Kidney (tissue), 22 donors: ENCODE measurements at places on chromosomes 2 and 18. TPM values are rescaled to one million over a fixed set of nuclear protein-coding genes. Genes with fewer than 3 reads are reported as not detected.
A peak's percentile ranks its signal among the peaks of the same experiment; 100 is the strongest.

The CEP76 gene
- total RNA-seq, result 5.3 TPM

The GRP gene
- total RNA-seq, result not detected

The LRPPRC gene
- 66.2 TPM for total RNA-seq

The SLC20A1 gene
- 46.2 TPM for total RNA-seq

The SCYGR4 gene
- total RNA-seq, result not detected

The TRIB2 gene
- 69.2 TPM for total RNA-seq

The FN1 gene
- total RNA-seq, result 289 TPM

The RIT2 gene
- total RNA-seq, result not detected

DNA sequence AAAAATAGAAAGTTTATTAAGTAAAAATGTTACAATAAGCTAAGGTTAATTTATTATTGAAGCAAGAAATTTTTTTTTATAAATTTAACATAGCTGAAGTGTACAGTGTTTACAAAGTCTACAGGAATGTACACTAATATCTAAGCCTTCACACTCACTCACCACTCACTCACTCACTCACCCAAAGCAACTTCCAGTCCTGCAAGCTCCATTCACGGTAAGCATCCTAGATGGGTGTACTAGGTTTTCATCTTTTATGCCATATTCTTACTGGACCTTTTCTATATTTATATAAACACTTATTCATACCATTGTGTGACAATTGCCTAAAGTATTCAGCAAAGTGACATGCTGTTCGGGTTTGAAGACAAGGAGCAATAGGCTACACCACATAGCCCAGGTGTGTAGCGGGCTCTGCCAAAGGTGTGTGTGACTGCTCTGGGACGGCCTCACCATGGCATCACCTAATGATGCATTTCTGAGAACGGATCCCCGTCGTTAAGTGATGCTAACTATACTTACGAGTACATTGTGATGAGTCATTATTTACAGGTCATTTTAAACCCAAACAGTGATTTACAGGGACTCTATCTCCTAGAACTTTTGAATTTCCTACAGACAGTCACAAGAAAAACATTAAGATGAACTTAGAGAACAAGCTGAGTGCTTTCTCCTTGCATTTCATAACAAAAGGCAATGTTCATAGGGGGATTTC, 76.3 kb upstream of the ID2 start:
- H3K36me3 ChIP-seq, result no peaks in the 10 kb centered on the region
- H3K27ac ChIP-seq, result no peak overlapping the region
- no peak for DNase-seq

GRCh38 chr2:63837036-63837594, 4.6 kb upstream of the UGP2 start:
- peaks cover 3% of the 10 kb centered on the region for H3K4me1 ChIP-seq
- no peak overlapping the region for H3K27ac ChIP-seq
- DNase-seq, result no peak
- H3K27me3 ChIP-seq, result no peaks in the 10 kb centered on the region
- no peaks in the 10 kb centered on the region for H3K36me3 ChIP-seq

GRCh38 chr2:10635430-10635829, 54.3 kb downstream of the NOL10 start:
- H3K4me3 ChIP-seq, result no peak overlapping the region
- no peak for DNase-seq
- no peaks in the 10 kb centered on the region for H3K27me3 ChIP-seq
- H3K27ac ChIP-seq, result no peak overlapping the region
- H3K4me1 ChIP-seq, result no peaks in the 10 kb centered on the region
- H3K36me3 ChIP-seq, result peaks cover 3% of the 10 kb centered on the region

- DNase-seq, result no peak
- H3K27me3 ChIP-seq, result no peaks in the 10 kb centered on the region
- H3K4me3 ChIP-seq, result no peak overlapping the region
- no peaks in the 10 kb centered on the region for H3K4me1 ChIP-seq
- no peak overlapping the region for H3K27ac ChIP-seq
Observed at GRCh38 chr2:64679673-64680425, 26.1 kb upstream of the SERTAD2 start.

DNA sequence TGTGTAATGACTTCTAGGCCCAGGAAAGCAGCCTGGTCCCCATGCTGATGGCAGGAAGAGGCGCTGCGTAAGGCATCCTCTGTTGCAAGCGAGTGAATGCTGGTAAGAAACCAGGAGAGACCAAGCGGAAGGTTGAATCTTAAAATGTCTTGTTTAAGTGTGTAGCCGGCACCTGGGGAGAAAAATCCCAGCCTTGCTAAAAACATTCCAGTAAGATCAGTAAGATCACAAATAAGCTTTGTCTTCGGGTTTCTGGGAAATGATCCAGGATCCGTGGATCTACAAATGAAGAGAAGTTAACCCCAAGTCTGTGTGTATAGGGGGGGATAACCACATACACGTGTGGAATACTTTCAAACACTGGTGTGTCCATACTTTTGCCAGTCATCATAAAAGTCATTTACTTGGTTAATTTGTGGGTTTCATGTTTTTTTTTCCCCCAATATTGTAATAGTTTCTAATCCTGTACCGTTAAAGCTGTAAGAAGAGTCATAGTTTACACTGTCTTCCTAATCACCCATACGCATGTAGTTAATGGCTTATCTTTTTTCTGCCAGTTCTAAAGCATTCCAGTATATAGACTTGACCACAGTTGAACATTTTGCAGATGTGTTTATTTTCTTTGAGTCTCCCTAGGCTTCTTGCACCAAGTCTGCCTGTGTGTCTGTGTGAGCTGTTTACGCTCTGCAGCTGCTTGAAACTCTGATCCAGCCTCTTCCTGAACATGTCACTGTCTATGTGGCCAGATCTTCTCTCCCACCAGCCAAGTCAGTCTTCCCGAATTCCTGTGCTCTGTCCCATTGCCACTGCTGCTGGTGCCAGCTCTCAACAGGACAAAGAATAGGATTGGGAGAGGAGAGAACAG, 135.9 kb upstream of the ARL4C start:
- H3K27ac ChIP-seq, result peak overlapping the region; percentile 41
- H3K4me3 ChIP-seq, result no peak overlapping the region
- DNase-seq, result no peak

GRCh38 chr2:157777427-157777826, 98.7 kb downstream of the ACVR1 start:
- DNase-seq, result peak; percentile 50
- H3K4me1 ChIP-seq, result no peaks in the 10 kb centered on the region
- no peak overlapping the region for H3K27ac ChIP-seq
- no peaks in the 10 kb centered on the region for H3K27me3 ChIP-seq
- peaks cover 3% of the 10 kb centered on the region for H3K36me3 ChIP-seq

DNA sequence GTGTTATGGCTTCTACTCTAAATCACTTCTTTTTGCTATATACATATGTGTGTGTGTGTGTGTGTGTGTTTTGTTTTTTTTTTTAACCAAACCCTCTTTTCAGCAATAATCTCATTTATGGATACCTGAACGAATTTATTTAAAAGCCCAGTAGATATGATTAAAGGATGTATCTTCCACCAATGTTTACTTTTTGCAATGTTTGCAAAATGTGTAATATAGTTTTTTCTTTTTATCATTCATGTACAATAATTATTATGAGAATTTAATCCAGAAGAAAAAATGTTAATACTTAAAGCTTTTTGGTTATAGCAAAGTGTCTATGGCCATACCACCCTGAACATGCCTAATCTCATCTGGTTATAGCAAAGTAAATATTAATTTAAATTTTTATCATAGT, 1.6 kb upstream of the CNDP2 start:
- no peaks in the 10 kb centered on the region for H3K36me3 ChIP-seq
- no peak for DNase-seq
- H3K4me3 ChIP-seq, result no peak overlapping the region
- H3K4me1 ChIP-seq, result peaks cover 4% of the 10 kb centered on the region
- H3K27ac ChIP-seq, result no peak overlapping the region

- H3K27ac ChIP-seq, result no peak overlapping the region
- H3K27me3 ChIP-seq, result no peaks in the 10 kb centered on the region
- DNase-seq, result no peak
Observed at GRCh38 chr2:69777786-69778105, 35.8 kb downstream of the ANXA4 start.

DNA sequence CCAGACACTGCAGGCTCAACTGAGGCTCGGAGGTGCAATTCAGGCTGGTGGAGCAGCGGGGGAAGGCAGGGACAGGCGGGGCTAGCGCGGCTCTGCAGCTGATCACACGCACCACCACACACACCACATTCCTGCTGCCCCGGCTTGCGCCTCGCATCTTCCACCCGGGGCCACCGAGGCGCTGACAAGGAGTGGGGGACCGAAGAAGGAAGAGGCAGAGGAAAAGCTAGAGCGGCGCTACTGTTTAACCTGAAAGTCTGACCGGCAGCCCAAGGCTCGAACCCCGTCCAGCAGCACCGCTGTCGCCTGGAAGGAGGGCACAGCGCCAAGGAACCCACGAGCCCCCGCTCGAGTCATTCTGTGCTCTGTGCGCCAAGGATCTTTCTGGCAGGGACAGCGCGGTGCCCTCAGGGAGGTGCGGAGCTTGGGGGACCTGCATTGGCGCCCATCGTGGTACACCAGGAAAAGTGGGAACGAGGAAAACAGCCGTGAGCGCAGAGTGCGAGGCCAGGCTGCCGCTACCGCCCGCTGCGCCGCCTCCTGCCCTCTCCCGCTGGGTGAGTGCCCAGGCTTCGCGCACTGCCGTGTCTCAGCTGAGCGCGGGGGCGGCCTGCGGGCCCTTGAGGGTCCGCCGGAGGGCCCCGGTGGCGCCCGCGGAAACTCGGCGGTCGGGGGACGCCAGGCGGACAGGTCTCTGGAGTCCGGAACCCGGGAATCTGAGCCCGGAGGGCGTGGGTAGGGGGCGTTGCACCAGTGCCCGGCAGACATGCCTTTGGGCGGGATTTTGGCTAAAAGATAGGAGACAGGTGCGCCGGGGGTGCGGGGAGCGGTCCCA, 860 bp upstream of the KCNJ3 start:
- peaks cover 7% of the 10 kb centered on the region for H3K27me3 ChIP-seq
- H3K27ac ChIP-seq, result peak overlapping the region; percentile 77
- peak overlapping the region; percentile 62 for H3K4me3 ChIP-seq
- peak; percentile 74 for DNase-seq

- no peaks in the 10 kb centered on the region for H3K27me3 ChIP-seq
- no peaks in the 10 kb centered on the region for H3K4me1 ChIP-seq
- no peak for DNase-seq
Observed at GRCh38 chr18:69484699-69485396, 84.2 kb downstream of the DOK6 start.

DNA sequence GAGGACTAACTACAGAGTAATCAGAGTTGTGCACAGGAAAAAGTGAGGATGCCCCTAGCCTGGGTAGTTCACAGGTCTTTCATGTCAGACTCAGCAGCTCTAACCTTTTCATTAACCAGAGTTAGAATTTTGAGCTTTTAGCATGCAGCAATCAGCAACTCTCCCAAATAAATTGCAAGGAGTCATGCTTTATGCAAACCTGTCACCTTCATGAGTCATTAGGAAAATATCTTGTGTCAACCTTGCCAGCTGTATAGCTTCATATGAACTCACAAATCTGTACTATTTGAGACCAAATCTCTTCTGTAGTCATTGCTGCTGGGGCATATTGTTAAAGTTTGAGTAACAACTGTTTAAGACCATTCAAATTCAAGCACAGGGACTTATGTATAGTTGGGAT, 382.3 kb upstream of the NT5C1B start:
- H3K27me3 ChIP-seq, result no peaks in the 10 kb centered on the region
- no peak overlapping the region for H3K27ac ChIP-seq
- H3K36me3 ChIP-seq, result no peaks in the 10 kb centered on the region
- H3K4me3 ChIP-seq, result no peak overlapping the region

- no peak overlapping the region for H3K27ac ChIP-seq
- H3K36me3 ChIP-seq, result no peaks in the 10 kb centered on the region
- H3K4me1 ChIP-seq, result no peaks in the 10 kb centered on the region
Observed at GRCh38 chr2:239587841-239588240, 187.0 kb upstream of the HDAC4 start.

DNA sequence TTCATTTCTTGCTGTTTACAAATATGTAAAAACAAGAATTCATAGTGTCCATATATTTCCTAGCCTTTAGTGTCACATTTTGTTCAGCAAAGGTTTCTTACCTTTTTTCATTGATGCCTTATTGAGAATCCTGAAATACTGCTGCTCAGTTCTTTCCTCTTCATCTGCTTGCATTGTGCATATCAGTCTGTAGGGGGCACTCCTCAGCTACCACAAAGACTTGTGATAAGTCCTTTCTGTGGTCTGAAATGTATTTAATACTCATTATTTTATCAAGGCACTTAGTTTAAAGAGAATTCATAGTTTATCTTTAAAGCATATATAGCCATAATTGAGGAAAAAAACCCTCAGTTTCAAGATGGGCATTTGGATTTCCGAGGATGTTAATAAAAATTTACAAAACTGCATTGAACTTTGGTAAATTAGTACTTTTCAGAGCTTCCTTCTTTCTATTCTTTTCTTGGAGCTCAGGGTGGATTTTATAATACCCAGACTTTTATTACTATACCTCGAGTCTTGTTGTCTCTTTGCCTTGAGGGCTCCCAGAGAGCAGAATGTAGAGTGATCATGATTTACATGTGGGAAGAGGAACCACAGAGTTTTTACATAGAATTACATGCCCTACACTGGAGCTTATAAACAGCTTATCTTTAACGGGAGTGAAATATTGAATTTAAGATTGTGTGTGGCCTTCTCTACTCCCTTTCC, 570.1 kb downstream of the PLCL1 start:
- no peak overlapping the region for H3K27ac ChIP-seq
- no peak overlapping the region for H3K4me3 ChIP-seq
- no peaks in the 10 kb centered on the region for H3K27me3 ChIP-seq
- H3K4me1 ChIP-seq, result no peaks in the 10 kb centered on the region
- H3K36me3 ChIP-seq, result no peaks in the 10 kb centered on the region
- DNase-seq, result peak; percentile 83

DNA sequence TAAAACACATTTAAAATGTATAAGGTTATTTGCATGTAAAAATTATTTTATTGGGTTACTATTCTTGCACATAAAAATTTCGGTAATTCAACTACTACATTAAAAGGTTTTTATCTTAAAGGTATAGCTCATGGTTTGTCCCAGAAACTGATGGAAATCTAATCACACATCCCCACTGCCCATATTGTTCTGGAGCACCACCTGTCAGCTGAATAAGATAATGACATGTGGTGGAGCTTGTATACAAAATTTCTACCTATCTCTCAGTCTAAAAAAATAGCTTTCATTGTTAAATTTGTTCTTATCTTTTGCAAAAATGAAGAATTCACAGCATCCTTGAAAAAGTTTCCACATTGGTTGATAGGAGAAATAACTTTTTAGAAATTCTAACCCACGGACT, 18.3 kb downstream of the ERBB4 start:
- no peaks in the 10 kb centered on the region for H3K27me3 ChIP-seq
- H3K4me1 ChIP-seq, result no peaks in the 10 kb centered on the region
- H3K4me3 ChIP-seq, result no peak overlapping the region
- H3K27ac ChIP-seq, result no peak overlapping the region
- DNase-seq, result no peak
- H3K36me3 ChIP-seq, result no peaks in the 10 kb centered on the region
